Inflammatory macrophage treated with lipopolysaccharide for 1 hour (primary cell): ENCODE measurements at places on chromosomes 7 and 10.

DNA sequence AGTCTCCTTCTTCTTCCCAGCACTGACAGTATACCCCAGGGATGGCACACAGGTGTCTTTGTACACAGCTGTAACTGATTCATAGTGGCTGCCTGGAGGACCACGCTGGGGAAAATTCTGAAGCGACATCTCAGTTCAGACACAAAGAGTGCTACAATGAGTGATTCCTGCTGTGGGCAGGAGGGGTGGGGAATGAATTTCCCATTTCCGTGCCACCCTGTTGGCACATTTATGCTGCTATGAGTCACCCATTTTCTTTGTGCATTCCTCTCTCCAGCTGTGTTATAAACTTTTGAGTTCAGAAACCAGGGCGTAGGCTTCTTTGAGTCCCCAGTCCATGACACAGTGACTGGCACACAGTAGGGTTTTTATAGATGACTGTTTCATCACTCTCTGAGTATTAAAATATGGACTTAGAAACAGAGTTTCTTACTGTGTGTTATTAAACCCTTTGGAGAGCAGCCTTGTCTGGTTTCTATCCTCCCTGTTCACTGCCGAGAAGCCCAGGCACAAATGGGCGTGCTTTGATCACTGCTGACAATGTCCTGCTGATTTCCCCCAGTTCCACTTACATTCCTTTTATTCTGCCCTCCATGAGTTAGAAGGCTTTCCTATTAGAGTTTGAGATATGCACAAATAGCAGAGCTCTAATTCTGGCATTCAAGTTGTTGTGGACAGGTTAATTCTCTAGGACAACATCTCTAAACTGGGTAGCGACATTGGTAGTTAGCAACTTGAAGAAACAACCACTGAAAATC, 24.0 kb upstream of the NPS start:
- DNase-seq: no peak

DNA sequence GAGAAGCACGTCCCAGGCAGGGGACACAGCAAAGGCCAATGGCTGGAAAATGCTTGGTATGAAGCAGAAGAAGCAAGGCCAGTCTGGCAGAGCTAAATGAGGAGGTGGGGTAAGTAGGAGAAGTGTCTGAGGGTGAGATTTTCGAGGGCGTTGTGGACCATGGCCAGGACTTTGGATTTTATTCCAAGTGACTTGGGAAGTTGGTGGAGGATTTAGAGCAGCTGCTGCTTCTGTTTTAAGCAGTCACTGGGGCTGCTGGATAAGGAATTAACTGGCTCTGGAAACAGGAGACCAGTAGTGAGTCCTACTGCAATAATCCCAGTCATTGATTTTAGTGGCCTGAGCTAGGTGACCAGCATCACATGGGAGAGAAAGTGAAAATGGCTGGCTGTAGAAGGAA, 67.6 kb upstream of the GSDME start:
- DNase-seq: no peak

DNA sequence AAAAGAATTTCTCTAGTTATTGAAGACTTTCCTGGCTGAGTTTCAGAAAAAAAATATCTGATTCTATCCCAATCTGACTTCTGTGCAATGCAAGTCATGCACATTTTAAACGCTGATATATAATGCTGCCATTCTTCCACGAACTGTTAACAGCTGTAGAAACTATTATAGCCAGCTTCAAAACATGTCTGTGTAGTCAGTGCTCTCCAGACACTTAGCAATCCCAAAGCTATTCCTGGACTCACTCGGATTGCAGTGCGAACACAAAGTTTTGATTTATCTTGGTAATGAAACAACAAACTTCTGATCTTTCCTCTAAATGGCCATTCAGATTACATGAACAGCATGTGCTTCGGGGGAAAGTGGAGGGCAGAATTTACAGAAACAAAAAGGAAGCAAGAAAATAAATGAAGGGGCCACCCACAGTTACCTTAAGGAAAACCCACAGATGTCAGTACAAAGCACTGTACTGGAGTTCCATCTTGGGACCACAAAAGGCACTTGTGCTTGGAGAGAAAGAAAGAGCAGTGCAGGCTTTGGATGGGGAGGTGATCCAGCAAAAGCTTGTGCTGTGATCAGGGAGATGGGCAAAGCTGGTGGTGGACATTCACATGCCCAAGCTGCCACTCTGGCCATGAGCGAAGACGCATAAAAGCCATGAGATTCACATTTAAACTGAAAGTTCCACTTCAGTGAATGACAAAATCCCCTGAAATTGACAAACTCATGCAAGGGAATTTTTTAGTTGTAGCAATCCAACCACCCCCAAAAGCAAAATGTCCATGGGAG, 32.1 kb upstream of the ADO start:
- DNase-seq: peak; percentile 89

- no peak for DNase-seq
Measured at GRCh38 chr7:45157653-45158401, at the start of gene RAMP3. Gene RAMP3, plus strand, starts transcription at chr7:45157791. Its CDS starts 38 bp downstream, at chr7:45157829.

GRCh38 chr7:105046414-105046813, 32.4 kb downstream of the KMT2E start:
- no peak for DNase-seq

DNA sequence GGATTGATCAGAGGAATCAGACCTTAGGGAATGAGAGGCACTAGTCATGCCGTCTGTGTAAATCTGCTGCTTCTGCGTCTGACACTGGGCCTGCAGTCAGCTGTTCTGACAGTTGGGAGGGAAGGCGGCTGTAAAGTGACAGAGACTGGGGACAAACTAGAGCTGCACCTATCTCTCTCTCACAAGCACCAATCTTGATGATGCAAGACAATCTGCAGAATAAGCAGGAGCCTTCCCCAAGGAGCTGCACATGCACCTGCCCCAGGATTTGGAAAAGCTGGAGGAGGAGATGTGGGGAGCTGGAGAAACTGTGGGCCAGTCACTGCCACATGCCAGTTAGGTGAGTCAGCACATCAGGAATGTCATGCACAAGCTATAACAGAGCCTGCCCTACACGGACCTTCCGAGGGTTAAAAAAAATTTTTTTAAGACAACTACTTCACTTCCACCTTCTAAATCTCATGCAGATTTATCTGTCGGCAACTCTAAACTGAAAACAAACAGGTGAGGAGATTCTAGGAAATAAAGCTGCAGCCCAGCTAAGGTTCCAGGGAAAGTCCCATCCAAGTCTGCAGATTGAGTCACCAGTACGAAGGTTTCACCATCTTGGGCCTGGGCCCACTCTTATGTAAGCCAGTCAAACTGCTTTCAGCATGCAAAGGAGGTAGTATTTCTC, 39.2 kb downstream of the ENO4 start:
- DNase-seq: peak; percentile 39

DNA sequence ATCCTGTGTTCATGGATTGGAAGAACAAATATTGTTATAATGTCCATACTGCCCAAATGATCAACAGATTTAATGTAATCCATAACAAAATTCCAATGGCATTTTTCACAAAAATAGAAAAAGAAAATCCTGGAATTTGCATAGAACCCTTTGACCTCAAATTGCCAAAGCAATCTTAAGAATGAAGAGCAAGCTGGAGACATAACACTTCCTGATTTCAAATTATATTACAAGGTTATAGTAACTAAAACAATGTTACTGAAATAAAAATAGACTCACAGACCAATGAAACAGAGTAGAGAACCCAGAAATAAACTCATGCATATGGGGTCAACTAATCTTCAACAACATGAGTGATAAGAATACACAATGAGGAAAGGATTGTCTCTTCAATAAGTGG, 302.5 kb downstream of the PHTF2 start:
- DNase-seq: no peak

DNA sequence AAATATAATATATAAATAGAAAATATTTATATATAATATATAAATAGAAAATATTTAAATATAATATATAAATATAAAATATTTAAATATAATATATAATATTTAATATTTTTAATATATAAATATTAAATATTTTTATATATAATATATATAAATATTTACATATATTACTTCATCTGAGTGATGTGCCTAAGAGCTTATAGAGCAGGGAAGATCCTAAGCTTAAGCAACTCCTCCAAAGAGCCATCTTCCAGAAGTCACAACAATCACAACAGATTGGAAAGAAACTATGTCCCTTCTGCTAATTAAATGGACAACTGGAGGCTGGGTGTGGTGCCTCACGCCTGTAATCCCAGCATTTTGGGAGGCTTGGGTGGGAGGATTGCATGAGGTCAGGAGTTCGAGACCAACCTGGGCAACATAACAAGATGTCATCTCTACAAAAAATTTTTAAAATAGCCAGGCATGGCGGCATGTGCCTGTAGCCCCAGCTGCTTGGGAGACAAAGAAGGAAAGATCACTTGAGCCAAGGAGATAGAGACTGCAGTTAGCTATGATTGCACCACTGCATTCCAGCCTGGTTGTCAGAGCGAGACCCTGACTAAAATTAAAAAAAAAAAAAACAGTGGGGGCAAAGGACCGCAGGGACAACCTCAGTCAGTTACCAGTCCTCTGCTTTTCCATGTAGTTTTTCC, 198.7 kb downstream of the SKIDA1 start:
- DNase-seq: no peak

GRCh38 chr7:73718905-73719805, at the start of gene STX1A:
Gene STX1A, minus strand, starts transcription at chr7:73719669. Its CDS starts 38 bp downstream, at chr7:73719631.
- peak; percentile 60 for DNase-seq

- no peak for DNase-seq
Measured at GRCh38 chr10:79113827-79114226, 45.1 kb downstream of the ZMIZ1 start.

DNA sequence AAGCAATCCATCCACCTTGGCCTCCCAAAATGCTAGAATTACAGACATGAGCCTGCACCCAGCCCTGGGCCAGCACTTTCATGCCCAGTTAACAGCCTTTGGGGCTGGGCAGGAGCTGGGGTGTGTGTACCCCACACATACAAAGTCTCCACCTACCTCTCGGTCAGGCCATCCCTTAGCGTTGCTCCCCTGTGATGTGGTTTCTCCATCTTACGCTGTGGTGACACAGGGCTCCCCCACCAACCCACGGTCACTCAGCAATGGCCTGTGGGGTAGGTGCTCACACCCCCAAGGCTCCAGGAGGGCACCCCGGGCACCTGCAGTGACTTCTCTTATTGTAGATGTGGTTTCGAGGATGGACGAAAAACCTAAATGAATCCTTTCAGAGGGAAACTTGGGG, 58.8 kb downstream of the ASB13 start:
- DNase-seq: no peak

DNA sequence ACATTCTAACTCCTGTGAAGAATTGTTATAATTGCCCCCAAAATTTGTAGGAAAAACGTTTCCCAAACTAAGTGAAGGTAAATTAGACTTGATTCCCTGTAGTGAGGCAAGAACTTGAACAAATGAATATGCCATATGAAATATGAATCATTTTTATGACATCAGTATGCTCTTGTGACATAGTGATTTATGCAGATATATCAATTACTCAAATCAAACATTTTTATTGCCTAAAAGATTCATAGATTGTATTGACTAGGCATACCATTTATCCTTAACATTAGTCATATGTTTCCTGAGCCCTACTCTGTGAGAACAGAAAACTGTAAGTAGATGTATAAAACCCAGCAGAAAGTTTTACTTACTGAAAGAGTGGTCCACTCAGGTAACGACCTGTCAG, 245.6 kb downstream of the MALRD1 start:
- no peak for DNase-seq

DNA sequence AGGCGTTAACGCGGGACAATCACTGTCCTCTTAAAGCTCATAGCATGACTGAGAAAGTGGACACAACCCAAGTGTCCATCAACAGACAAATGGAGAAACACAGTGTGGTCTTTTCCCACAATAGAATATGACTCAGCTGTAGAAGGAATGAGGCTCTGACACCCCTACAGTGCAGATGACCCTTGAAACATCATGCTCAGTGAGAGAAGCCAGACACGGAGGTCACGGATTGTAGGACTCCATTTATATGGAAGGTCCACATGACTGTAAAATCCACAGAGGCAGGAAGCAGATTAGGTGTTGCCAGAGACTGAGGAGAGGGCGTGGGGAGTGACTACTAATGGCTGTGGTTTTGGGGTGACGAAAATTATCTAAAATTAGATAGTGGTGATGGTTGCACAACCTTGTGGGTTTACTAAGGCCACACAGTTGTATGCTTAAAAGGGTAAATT, 6.1 kb upstream of the NCAPG2 start:
- peak; percentile 95 for DNase-seq

DNA sequence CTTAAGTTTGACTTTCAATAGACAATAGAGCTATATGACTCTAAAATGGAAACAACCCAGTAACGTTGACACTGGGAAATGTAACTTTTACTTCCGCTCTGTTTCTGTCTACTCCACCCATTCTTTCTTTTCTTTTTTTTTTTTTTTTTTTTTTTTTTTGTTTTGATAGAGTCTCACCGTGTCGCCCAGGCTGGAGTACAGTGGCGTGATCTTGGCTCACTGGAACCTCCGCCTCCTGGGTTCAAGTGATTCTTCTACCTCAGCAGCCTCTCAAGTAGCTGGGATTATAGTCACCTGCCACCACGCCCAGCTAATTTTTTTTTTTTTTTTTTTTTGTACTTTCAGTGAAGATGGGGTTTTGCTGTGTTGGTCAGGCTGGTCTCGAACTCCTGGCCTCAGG, 13.9 kb downstream of the PRSS2 start:
- no peak for DNase-seq

GRCh38 chr7:158300427-158300826, 287.2 kb downstream of the PTPRN2 start:
- no peak for DNase-seq

- peak; percentile 2 for DNase-seq
Measured at GRCh38 chr10:114482480-114483304, 78.4 kb upstream of the AFAP1L2 start.

DNA sequence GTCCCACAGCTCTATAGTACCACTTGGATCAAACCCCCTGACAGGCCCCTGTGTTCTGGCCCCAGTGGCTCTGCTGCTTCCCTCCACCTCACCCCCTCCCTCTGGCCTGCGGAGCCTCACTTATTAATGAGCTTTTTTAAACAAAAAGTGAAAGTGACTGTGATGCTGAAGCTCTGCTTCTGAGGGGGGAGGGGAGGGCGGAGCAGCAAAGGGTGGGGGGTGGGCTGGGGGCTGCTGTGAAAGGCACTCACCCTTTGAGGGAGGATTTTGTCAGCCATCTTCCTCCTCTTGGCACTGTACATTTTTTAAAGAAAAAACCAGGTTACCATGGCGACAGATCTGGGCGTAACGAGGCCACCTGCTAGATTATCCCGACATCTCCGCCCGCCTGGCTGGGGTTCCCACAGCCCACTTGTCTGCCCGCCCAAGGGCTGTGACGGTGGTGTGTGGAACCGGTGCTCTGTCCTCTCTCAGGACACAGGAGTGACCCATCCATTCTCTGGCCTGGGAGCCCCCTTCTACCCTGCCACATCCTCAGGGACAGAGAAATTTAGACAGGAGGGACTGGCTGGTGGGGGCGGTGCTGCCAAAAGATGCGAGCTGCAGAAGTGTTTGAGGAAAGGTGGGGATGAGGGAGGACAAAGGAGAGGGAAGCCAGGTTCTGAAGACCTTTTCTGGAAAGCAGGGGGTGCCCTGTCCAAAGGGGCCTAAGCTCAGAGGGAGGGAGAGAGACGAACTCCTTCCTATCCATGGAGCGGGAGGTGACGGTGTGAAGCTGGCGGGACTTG, 4.9 kb downstream of the SMARCD3 start:
- DNase-seq: no peak

GRCh38 chr7:86933295-86933845, 126.1 kb downstream of the ELAPOR2 start:
- DNase-seq: no peak
